ENCODE measurements at places on chromosomes 7 and 10. TPM values are rescaled to one million over a fixed set of nuclear protein-coding genes. Genes with fewer than 3 reads are reported as not detected.

The FZD1 gene
- 3.0 TPM for total RNA-seq

DNA sequence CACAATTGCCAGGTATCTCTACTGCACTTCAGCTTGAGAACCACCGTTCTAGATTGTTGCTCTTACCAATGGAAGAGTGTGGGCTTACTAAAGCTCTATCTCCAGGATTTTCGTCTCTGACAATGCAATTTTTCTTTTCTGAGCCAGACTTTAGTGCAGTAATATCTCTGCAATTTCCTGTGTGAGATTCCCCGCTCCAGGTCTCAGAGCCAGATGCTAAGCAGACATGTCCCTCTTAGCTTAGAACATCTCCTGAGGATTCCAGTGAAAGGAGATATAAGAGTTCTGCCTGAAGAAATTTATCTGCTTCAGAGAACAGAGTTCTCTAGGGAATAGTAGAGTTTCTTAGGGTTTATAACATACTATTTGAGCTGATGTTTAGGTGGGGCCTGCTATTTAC, 82.0 kb downstream of the SND1 start:
- no peak for DNase-seq

- DNase-seq = no peak
Observed at GRCh38 chr10:88315755-88316154, 267.4 kb downstream of the RNLS start.

GRCh38 chr7:113548137-113548536, 370.7 kb downstream of the PPP1R3A start:
- no peak for DNase-seq

DNA sequence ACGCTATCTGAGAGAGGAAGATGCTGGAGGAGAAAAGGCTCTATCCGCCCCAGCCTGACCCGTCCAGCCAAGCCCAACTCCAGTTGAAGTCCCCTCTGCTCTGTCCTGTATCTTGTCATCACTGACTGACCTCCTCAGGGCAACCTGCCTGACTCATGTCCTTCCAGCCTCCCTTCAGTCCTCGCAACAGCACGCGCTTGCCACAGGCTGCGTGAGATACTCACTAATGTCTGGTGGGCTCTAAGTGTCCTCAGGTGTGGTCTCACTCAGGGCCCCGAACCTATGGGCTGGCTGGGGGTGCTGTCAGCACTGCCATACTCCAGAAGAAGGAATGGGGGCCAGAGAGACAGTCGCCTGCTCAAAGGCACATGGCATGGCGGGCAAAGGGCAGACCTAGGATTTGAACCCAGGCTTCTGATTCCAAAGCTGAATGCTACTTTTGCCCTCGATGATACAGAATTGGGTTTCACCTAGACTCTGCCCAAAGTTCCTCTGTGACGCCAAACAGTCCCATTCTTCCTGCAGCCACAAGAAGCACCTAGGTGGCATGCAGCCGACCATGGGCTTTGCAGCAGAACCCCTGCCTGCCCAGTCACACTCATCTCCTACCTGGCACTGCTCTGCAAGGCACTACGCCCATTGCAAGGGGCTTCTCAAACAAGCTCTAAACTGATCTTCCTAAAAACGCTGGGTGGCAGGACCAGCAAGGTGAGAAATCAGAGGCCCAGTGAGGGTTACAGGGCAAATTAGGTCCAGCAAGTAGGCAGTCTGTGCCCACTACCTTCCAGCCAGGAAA, 8.5 kb downstream of the FAM53B start:
- DNase-seq = no peak

Measured in mammary epithelial cell (primary cell).